ENCODE measurements at places on chromosomes 1 and 21.
A peak's percentile ranks its signal among the peaks of the same experiment; 100 is the strongest.

- no peak for DNase-seq
These were observed 543.5 kb downstream of the LMO4 start for GRCh38 chr1:87872189-87872588.

- DNase-seq: no peak
These were observed 26.1 kb upstream of the LRRC47 start for GRCh38 chr1:3822421-3822820.

DNA sequence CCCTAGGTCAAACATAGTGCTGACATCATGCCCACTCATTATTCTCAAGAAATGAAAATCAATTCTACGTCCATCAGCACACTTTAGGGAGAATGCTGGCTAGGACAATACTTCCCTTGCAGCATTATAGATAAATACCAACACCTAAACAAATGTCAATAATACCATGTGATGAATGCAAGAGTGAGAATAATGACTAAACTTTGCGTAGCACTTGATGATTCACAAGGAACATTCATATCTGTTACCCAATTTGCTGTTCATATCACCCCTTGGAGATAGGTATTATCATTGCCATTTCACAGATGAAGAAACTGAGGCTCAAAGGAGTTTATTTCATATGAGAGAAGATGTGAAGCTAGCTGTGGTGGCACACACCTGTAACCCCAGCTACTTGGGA, 24.8 kb upstream of the EPS15 start:
- no peak for DNase-seq

- DNase-seq: peak; percentile 45
These were observed 31.5 kb downstream of the CHD5 start for GRCh38 chr1:6148497-6149241.

- no peak for DNase-seq
These were observed 9.4 kb downstream of the C1orf162 start for GRCh38 chr1:111483166-111483565.

DNA sequence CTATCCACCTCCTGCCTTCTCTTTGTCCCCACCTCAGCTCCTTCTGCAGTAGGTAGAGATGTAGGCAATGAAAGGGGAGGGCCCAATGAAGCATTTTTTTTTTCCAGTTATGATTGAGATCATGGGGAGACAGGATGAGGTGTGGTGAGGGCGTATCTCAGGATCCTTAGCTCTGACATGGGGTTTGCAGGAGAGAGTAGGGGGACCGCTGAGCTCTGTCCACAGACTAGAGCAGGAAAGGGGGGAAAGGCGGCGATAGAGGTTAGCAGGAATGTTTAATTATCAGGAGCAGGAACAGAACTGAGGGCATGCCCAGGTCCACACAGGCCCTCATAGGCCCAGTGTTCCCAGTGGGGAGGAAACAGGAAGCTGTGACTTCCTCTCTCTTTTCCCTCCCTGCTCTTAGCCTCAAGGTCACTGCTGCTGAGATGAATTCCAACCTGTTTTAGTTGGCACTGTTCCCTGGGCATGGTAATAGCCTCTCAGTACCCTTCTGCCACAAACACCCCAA, 901 bp upstream of the RXFP4 start:
- no peak for DNase-seq

- no peak for DNase-seq
These were observed 20.1 kb upstream of the S100A10 start for GRCh38 chr1:152013664-152014237.

DNA sequence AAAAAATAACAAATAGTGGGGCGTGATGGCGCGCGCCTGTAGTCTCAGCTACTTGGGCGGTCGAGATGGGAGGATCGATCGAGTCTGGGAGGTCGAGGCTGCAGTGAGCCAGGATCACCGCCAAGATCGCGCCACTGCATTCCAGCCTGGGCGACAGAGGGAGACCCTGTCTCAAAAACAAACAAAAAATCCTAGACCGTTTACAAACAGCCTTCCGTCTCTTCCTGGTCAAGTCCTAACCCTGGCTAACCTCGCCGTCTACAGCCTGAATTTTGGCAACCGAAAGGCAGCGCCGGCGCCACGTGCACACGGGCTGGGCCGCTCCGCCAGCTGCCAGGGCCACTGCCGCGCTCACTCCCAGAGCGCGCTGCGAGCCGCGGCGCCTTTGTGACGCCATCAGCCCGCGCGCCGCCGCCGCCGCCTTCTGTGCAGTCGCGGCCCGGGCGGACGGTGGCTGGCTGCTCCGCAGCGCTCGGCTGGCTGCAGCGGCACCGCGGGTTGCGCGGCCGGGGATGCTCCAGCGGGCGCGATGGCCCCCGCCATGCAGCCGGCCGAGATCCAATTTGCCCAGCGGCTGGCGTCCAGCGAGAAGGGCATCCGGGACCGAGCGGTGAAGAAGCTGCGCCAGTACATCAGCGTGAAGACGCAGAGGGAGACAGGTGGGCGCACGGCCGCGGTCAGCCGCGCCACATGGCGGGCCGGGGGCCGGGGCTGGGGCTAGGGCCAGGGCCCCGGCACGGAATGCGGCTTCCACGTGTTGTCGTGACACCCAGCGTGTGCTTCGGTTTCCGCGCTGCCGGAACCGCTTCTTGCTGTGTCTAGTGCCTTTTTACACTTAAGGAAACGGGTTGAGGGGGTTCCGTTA, at the start of the genes HSF2BP and RRP1B:
Gene HSF2BP, minus strand, starts transcription at position 353 of the 865 bp plus-strand sequence. CDS start 1,392 bp downstream, outside the sequence.
Gene RRP1B, plus strand, starts transcription at position 425 of the 865 bp plus-strand sequence. Its CDS starts 105 bp downstream, at position 530.
- peak; percentile 71 for DNase-seq

GRCh38 chr1:56061824-56062223, 517.5 kb downstream of the PLPP3 start:
- no peak for DNase-seq

GRCh38 chr21:43922949-43923348, 57.9 kb downstream of the AGPAT3 start:
- DNase-seq: no peak

DNA sequence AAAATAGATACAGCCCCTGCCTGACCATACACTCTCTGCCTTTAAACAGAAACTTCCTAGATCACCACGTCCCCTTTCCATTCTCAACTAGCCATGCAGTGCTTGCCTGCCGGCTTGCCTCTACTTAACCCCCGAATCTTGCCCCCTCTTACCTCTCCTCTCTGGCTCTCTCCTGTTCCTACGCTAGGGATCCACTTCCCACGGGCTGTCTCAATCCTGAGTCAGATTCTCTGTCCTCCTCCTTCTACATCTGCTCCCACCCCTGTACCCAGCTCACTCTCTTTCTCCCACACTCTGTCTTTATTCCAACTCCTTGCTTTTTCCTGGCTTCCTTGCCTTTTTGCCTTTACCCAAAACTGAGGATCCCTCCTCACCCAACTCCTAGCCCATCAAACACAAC, 29.3 kb downstream of the ATF3 start:
- no peak for DNase-seq

GRCh38 chr1:153364156-153364555, 6.5 kb downstream of the S100A9 start:
- DNase-seq: no peak

DNA sequence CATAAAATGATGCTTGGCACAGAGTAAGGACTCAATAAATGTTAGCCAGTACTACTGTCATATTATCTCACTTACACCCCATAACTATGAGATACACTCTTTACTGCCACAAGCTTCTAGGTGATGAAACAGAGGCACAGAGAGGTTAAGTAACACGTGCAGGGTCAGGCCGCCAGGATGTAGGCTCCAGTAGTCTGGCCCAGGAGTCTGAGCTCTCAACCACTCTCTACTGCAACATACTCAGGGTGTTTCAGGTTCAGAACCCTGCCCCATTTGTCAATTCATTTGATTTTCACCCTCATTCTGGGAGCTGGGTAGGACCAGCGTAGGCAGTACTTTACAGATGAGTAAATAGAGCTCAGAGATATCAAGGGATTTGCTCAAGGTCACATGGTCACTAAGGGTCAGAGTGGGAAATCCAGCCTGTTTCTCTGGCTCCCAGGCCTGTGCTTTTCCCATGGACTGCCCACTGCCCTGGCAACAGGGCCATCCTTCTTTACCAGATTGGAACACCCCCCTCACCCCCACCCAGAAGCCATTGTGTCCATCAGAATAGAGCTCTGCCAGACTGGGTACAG, 21.2 kb downstream of the IQGAP3 start:
- no peak for DNase-seq

GRCh38 chr1:12040457-12041051, 21.3 kb downstream of the MIIP start:
- DNase-seq: no peak

DNA sequence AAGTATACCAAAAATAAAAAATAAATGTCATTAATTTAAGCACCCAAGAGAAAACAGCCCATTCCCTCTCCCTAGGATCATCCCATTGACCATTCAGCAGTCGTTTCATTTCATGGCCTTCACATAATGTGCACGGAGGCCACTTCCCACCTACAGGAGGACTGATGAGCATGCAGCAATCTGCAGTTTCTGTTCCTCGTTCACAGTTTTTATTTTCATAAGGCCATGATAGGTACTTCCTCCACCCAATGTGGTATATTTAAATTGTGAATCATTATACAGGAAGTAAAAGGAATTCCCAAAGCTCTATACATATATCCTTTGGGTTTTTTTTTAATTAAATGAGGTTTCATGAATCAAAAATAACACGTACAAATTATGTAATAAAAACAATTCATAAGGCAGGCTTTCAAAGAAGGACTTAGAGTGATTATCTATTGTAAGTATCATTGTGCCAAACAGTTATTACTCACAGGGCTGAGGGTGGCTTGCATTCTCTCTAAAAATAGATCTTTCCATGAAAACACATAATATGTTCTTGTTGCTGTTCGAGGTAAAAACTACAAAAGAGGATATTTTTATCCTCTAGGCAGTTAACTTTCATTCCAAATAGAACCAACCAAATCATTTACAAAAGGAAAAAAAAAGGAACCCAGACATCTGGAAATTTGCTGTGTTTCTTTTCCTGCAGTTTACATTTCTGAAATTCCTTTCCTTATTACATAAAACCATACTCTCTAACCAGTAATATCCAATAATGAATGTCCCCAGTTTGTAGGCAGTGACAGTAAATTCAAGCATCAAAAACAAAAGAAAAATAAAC, 27.5 kb upstream of the SLC44A3 start:
- no peak for DNase-seq

- DNase-seq: no peak
These were observed 109.6 kb upstream of the ZNF678 start for GRCh38 chr1:227453631-227454355.

- DNase-seq: no peak
These were observed 100.9 kb downstream of the DDX20 start for GRCh38 chr1:111856411-111857185.

DNA sequence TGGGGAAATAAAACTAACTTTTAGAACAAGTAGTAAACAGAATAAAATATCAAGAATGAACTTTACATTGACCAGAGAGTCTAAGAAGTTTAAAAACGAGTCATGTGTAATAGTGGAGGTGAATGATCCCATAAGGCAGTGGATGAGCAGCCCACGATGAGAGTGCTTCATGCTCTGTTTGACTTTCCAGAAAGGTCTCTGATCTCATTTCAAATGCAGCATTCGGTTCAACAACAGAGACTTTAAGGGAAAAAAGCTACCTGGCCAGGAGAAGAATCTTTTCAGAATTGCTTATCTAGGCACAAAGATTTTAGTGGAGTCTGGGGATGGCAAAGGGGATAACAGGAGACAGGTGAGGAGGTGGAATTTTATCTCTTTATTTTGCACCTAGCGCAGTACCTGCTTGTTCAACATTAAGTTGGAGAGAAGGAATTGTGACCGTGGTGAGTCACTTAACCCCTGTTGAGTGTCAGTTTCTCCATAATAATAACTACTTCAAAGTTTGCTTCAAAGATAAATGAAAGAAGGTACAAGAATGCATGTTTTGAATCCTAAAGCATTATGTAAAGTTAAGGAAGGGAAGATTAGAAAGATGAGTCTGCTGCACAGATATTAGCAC, 94.9 kb upstream of the KIF26B start:
- no peak for DNase-seq

DNA sequence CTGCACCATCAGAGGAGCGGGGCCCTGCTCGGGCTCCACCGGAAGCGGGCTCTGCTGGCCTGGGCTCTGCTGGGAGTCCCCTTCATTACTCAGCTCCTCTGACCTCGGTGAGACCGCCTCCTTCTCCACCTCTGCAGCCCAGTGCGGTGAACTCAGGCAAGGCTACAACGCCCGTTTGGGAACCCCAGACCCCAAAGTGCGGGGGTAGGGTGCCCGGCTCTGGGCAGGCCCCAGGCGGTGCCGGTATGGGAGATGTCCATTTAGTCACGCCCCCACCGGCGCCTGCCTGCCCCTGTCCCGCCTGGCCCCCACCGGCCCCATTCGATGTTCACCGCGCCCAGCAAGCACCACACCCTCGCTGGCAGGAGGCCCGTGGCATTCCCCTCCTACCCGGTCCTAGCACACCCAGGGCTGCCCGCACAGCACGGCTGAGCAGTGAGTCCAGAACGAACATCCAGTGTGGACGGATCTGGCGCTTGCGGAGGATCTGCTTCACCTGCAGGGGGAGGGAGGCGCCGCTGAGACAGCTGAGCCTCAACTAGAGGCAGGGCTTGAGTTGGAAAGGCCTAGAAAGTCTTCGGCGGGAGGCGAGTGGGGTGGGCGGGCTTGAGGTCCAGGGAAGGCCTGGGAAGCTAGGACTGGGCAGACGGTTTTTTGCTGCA, 10.0 kb downstream of the MAP3K6 start:
- DNase-seq: peak; percentile 24

DNA sequence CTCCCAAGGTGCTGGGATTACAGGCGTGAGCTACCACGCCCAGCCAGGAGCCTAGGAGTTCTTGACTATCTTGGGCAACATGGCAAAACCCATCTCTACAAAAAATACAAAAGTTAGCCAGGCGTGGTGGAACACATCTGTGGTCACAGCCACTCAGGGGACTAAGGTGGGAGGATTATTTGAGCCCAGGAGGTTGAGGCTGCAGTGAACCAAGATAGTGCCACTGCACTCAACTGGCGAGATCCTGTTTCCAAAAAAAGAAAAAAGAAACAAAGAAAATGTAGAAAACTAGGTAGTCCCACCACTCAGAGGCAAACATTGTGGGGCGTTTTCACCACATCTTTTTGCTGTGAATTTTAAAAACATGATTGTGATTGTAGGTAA, 141.3 kb downstream of the ZZZ3 start:
- DNase-seq: no peak

DNA sequence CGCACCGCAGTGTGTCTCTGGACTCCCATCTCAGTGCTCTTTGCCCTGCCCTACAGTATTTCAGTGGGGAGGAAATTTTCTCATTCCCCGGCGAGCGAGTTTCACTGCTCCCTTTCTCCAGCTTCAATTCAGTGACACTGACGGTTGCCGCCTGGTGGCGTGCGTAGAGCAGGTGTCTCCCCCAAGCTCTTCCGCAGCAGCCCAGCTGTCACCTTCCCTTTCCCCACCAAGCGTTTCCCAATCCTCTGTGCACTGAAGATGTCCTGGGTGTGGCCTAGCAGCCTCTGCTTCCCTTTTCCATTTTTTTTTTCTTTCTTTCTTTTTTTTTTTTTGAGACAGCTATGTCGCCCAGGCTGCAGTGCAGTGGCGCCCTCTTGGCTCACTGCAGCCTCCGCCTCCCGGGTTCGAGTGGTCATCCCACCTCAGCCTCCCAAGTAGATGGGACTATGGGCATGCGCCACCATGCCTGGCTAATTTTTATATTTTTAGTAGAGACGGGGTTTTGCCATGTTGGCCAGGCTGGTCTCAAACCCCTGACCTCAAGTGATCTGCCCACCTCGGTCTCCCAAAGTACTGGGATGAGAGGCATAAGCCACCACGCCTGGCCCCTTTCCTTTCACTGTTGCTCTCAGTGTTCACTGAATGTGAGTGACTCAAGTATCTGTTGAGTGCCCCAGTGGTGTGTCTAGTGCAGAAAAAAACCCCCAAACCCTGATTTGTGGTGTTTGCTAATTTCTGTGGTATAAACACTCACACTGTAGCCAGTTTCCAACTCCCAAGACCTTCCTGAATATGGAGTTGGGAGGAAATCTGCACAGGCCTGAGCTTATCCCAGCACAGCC, 30.1 kb downstream of the TNFRSF1B start:
- DNase-seq: no peak
